ENCODE measurements at places on chromosomes 3 and 15. TPM values are rescaled to one million over a fixed set of nuclear protein-coding genes. Genes with fewer than 3 reads are reported as not detected.

GRCh38 chr3:53195602-53196574 is 34.9 kb downstream of the PRKCD start:
- peak; percentile 28 for DNase-seq

The INKA1 gene
- 26.5 TPM for total RNA-seq

GRCh38 chr15:48409623-48410022 is 78.4 kb downstream of the DUT start:
- no peak for DNase-seq

The TMC3 gene
- not detected for total RNA-seq

- peak; percentile 78 for DNase-seq
Observed at GRCh38 chr3:194265996-194266964, 84.8 kb downstream of the CPN2 start.

The LRTM1 gene
- not detected for total RNA-seq

DNA sequence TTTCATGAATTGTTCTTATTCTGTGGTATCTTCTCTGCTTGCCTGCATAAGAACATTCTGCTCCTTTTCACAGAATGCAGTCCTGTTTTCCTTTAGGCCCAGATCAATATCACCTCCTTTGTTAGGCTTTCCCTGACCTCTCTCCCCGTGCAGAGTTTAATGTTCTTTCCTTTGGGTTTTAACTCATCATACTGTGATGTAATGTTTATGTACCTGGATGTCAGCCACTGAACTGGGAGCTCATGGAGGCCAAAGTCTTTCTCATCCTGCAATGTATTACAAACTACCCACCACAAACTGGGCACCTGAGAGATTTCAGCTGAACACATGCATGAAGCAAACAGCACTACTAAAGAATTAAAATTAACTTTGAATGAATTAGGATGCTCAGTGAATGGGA is 192.8 kb upstream of the RORA start:
- no peak for DNase-seq

GRCh38 chr3:136992115-136992514 is 34.3 kb downstream of the IL20RB start:
- DNase-seq, result no peak

DNA sequence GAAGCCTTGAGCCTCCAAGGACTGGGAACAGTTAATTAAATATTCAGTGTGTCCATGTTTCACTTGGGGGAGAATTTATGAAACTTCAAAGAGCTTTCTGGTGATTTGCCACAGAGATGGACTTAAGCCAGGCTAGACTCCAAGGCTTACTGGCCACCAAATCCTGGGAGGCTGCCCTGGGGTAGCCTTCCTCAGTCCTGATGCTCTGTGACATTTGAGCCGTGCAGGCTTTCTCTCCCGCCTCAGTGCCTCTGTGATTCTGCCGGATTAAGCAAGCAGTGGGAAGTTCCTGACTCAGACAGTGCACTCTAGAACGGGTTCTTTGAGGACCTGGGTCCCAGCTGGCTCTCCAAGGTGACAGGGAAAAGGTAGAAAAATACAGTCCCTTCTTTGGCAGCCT is 314.7 kb upstream of the ICE2 start:
- no peak for DNase-seq

- no peak for DNase-seq
Observed at GRCh38 chr3:33887478-33887877, 89.0 kb downstream of the PDCD6IP start.

DNA sequence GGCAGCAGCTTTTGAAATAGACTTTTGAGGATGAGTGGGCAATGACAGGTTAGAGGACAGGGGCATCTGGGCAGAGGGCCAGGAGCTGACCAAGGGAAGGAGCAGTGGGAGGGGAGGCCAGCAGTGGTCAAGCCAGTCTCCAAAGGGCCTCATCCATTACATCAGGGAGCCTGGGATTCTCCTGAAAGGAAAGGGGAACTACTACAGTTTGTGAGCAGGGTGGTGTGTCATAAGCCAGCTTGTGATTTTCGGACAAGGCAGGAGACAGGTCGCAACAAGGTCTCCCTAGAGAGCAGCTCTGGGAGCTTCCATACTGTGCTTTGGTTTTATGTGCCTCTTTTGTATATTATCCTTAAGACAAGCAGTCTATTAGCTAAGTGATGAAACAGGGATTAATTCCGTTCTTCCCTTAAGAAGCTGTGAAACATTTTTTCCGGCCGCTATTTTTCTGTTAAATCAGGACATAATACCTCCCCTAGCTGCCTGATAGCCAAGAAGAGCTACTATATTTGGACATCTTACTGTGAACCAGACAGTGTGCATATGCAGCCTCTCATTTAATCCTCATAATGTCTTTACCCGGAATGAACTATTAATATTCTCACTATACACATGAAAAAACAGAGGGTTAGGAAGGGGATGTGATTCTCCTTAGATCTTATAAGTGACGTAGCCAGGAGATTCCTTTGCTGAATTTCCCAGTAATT is 46.4 kb downstream of the C2CD4B start:
- DNase-seq, result peak; percentile 49

DNA sequence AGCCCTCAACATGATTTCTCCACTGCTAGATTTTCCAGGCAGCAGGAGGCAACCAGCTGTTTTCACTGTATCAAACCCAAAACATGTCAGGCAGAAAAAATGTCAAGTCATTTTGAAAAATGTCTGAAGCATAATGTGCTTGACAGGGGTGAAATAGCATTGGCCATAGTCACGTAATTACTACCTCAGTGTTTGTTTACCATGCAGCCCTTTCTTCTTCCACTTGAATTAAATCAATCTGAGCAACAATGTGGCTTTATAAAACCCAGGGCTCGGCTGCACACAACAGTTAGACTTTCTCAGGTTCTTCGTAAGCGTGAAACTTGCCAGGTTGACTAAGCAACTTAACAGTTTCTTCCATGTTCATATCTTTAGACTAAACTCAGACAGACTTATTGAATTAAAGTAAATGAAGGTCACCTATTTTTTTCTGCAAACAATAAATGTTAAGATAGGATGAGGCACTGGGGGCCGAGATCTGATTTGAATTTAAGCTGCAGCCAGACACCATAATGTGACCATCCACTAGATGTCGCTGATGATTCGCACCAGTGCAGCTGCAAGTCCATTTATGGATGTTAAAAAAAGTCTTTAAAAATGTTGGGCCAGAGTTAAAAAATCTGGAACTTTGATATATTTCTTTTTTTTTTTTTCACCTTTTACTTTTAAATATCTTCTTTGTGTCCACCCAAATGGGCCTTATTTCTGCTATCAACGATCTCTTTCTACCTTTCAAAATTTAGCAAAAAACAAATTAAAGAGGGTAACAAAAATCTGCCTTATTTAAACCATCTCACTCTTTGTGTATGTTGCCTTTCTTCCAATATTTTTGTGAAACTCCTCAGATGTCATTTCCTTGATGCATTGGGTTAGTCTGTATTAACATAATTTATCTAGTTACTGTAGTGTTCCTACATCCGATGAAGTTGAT is 305.9 kb downstream of the CACNA2D3 start:
- peak; percentile 41 for DNase-seq

The NR1I2 gene
- total RNA-seq, result not detected

- peak; percentile 80 for DNase-seq
Observed at GRCh38 chr3:47365213-47366153, 15.3 kb upstream of the PTPN23 start.

DNA sequence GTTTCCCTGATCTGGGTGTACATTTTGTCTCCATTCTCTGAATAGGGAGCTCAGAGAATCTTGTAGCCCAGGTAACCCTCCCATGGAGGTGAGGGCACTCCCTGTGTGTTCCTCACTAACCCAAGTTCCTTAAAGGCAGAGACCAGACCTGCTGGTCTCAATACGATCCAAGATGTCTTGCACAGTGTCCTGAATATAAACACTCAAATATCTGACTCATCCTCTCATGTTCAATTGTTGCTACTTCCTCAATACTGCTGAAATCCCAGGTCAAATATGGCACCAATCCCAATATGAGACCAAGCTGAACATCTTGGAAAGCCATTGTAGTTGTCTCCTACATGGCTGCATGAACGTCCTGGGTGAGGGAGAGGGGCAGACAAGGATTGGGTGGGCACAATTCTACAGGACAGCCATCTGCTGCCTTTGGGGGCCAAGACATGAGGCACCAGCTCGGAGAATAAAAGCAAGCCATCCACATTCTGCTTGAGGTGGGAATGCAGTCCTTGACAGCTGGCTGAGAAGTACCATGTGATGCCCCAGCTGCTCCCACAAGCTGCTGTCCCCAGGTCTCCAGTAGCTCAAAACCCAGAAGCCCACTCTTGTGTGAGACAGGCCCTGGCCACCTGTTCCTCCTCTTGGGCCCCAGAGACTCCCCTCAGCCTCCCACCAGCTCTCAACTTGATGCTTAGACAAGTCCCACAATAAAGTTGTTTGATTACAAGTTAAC is 18.2 kb downstream of the TBC1D2B start:
- DNase-seq, result peak; percentile 55

The EPB42 gene
- total RNA-seq, result not detected

GRCh38 chr3:188687389-188687788 is 484.4 kb upstream of the TPRG1 start:
- peak; percentile 6 for DNase-seq

GRCh38 chr3:185926445-185926844 is 11.4 kb downstream of the TRA2B start:
- DNase-seq, result no peak

- peak; percentile 39 for DNase-seq
Observed at GRCh38 chr15:97903971-97904572, 56.4 kb upstream of the ARRDC4 start.

The TUSC7 gene
- total RNA-seq, result not detected

- DNase-seq, result no peak
Observed at GRCh38 chr3:111688190-111688800, 93.1 kb upstream of the ZBED2 start.

DNA sequence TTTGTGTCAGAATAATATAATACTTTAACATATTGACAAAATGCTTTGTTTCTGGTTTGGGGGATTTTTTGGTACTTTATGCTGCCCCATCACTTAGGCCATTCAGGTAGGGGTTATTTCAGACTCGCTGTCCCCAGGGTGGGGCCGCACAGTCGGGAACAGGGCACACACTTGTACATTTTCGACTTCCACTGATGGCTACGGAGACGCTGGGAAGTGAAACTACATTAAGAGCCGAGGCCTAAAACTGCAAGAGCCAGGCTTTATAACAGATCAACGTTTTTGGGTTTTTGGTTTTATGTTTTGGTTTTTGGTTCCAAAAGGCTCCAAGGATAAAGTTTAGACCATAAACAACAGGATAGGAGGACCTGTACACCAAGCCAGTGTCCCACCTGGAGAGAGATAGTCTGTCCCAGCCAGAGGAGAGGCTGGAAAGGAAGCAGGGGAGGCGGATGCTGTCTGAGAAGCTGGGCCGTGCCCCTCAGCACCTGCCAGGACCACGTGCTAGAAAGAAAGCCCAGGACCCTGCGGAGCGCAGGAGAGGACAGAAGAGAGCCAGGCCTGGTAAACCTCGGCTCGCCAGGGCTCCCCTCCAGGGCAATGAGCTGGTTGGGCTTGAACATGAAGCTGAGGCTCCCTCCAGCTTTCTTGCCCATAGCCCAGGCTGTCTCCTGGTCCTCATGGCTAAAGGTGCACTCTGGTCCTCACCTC is 111.7 kb downstream of the CHSY1 start:
- no peak for DNase-seq

The ZNF860 gene
- 0.73 TPM for total RNA-seq

The CNTN3 gene
- not detected for total RNA-seq

The ACTRT3 gene
- 5.1 TPM for total RNA-seq

DNA sequence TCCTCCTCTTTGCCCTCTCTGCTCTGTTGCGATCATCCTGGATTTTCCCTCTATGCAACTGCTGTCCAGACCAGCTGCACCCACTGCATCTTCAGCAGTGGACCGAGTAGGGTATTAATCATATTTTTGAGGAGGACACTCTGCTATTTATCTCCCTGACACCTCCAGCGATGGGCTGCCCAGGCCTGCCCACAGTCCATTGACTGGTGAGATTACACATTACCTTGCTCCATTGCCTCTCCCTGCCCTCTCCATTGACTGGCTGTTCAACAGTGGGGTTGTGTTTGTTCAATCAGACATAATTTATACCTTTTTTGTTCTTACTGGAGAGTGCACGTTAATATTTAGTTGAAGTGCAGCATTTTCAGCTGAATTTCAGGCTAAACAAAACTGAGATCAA is 559.3 kb upstream of the ARRDC4 start:
- DNase-seq, result no peak

DNA sequence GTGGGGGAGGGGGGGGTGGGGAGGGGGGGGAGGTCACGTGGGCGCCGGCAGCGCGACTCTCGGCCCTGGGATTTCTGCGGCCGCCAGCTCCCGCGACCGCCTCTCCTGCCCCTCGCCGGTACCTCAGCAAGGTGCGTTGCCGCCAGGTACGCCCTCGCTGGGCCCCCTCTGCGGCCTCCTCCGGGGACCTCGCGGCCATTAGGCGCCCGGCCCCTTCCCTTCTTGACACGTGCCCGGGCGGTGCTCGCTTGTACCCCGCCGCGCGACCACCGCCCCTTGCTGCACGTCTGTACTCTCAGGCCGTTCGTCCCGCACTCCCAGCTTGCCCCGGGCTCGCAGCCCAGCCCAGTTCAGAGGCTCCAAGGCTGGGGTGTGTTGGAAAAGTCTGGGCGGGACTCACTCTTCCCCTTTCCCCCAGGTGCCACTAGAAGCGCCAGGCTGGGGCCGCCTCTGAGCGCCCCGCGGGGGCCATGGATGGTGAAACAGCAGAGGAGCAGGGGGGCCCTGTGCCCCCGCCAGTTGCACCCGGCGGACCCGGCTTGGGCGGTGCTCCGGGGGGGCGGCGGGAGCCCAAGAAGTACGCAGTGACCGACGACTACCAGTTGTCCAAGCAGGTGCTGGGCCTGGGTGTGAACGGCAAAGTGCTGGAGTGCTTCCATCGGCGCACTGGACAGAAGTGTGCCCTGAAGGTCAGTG is at the start of gene MAPKAPK3:
Gene MAPKAPK3, plus strand, starts transcription at position 56 of the 696 bp plus-strand sequence. Its CDS starts 415 bp downstream, at position 471.
- peak; percentile 27 for DNase-seq

The RCN2 gene
- 69.8 TPM for total RNA-seq

DNA sequence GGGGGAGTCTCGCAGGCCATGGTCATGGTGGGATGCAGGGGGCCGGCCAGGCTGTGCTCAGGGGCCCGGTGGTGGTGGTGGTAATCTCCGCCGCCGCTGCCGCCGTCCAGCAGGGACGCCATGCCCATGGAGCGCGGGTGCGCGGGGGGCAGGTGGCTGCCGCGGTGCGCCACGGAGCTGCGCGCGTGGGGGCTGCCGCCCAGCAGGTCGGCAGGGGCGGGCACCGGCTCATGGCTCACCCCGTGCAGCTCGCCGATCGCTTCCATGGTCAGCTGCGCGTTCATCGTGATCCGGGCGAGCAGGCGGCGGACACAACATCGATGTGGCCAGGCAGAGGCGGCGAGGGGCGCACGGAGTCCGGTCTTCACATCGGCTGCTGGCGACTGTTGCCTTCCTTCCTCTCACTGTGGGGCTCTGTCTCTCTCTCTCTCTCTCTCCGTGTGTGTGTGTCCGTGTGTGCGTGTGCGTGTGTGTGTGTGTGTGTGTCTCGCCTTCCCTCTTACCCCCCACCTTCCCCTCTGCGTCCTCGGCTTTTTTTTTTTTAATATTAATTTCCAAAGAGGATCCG is 451 bp downstream of the ONECUT1 start:
- no peak for DNase-seq
